ENCODE measurements at places on chromosomes 7 and 10.

GRCh38 chr7:86955895-86956503, 103.5 kb downstream of the ELAPOR2 start:
- no peak for DNase-seq

GRCh38 chr7:115827305-115828045, 203.1 kb downstream of the TFEC start:
- DNase-seq: no peak

- no peak for DNase-seq
These were observed 49.4 kb downstream of the JMJD1C start for GRCh38 chr10:63416376-63416775.

DNA sequence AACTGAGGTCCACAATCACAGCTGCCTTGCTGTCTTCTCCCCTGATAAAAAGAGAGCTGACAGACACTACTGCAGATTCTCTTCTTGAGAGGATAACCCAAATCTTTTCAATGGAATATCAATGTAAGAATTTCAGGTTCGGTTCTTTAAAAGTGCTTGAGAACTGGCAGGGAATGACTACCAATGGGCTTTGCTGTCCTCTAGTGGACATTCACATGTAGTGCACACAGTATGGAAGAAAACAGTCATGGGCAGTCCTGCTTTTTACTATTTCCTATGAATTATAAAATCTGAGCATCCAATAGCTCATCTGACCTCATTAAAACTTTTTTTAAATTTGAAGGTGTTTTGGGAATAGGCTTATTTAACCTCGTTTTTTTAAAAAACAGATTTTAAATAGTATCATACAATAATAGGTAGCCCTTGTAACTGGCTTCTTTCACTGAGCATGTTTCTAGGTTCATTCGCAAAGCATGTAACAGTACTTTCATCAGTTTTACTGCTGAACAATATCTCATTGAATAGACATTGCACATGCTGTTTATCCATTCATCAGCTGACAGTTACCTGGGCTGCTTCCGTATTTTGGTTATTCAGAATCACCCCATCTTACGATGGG, 18.3 kb downstream of the FZD9 start:
- DNase-seq: peak; percentile 65

GRCh38 chr10:16187161-16187560, 249.6 kb upstream of the PTER start:
- no peak for DNase-seq

DNA sequence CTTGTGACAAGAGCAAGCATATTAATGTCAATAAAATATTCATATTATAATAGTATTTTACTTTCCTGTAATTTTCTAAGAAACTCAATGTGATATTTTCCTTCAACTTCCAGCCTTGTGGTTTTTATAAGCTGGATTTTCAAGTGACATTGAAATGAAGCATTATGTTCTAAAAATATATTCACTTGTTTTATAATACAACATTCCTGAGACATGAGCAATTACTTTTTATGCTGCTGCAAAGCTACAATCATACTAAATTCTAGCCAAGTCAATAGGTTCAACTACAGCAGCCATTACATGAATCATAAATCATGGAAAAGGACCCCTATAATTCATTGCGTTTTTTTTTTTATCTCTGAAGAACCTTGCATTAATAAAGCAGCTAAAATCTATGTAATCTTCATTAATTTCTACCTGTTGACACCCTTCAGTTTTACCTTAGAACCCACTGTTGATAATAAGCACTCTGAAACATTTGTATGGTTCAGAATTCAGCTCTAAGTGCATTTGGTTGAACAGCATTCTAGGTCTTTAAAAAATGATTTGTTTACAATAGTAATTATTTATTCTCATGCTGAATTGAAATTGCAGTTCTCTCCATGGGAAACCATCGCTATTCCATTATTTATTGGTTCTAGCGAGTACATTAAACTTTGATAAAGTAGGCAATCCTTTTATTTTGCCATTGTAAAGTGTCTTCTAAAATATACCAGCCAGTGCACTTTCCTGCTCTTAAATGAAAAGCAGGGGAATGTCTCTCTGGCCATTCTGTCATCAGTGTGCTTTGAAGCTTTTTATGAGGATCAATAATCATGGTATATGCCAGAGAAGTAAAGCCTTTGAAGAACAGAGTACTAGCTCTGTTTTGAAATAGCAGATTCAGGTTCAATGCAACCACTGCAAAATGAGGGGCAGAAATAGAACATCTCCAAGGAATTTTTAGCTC, 132.6 kb downstream of the GNAT3 start:
- no peak for DNase-seq

- no peak for DNase-seq
These were observed 171.8 kb downstream of the PRKAG2 start for GRCh38 chr7:151704960-151705635.

DNA sequence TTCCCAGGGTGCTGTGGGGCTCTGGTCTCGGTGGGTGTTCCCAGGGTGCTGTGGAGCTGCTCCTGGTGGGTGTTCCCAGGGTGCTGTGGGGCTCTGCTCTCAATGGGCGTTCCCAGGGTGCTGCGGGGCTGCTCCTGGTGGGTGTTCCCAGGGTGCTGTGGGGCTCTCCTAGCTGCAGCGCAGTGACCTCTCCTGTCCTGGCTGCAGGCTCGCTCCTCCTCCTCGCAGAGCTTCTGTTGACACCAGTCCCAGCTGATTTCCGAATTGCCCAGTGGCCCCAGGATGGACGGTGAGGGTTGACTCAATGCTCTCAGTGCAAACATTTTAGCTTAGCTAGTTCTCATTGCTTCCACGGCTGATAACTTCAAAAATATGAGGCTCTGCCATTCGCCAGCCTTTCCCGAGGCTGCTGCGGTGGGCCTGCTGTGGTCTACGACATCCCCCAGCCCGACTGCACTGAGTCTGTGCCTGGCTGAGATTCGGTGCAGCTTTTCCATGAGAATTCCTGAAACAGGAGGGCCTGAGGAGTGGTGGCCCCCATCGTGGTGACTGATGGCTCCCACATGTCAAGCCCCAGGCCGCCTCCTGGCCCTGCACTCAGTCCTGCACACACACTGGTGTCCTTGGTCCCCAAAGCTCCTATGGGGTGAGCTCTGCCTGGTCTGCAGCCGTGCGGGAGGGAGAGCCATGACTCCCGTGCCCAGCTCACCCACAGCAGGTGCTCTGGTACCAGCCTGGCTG, 58.3 kb upstream of the NKX6-2 start:
- no peak for DNase-seq
